ENCODE measurements at places on chromosomes 3 and 15.

GRCh38 chr3:105108823-105109222 lies 257.9 kb upstream of the ALCAM start:
- no peak for DNase-seq
- no peaks in the 10 kb centered on the region for H3K4me1 ChIP-seq
- no peak overlapping the region for H3K4me3 ChIP-seq
- no peaks in the 10 kb centered on the region for H3K27me3 ChIP-seq
- no peaks in the 10 kb centered on the region for H3K36me3 ChIP-seq

DNA sequence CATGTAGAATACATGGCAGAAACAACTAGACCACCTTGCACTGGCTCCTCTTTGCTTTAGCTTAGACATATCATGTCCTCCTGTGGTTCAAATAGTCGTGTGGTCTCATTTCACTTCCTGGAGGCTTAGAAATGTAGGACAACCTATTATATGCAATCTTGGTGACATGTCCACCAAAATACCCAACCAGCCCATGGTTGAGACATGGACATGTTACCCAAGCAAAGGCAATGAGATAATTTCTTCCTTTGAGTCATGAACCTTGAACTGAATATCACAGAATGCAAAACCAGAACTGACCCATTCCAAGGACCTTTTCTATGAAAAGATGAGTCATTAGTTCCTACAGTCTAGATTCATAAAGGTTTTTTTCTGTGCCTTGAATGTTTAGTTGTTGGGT lies 309.0 kb upstream of the MDFIC2 start:
- no peaks in the 10 kb centered on the region for H3K4me1 ChIP-seq
- no peak overlapping the region for H3K4me3 ChIP-seq
- no peaks in the 10 kb centered on the region for H3K27me3 ChIP-seq
- H3K36me3 ChIP-seq, result no peaks in the 10 kb centered on the region
- no peak for DNase-seq

DNA sequence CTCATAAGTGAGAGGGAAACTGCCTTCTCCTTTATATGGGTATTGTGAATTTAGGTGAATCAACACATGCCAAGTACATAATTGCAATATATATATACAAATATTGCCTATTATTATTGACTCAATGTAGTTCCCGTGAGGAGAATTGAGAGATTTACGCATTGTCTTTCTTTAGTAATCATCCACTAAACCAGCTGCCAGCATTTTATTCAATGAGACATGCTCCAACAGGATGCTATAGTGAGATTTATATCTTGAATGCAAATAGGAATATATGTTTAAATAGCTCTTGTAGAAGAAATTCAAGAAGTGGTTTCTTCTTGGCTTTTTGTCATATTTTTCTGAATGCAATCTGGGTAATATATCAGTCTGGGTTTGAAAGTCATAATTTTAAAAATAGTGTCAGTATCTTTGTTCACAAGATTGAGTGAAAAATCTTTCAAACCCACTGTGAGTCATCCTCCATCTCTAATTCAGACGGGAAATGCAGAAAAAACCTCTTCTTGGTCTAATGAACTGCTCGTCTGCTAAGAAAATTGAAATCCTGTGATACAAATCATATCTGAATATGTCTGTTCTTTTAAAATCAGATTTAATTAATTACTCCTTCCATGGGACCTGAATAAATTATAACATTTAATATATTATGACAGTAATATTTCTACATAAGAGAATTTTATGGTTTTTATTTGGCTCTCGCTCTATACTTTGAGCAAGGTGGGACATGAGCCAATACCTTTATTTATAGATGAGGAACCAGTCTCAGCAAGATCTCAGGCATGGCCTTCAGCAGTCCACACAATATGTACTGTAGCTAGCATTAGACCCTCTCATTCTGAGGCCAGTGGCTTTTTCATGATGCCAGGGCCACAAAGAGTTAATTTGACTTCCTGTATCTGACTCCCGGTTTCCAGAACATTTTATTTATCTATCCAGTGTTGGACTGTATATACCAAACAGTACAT lies 516.0 kb downstream of the GABRG3 start:
- no peaks in the 10 kb centered on the region for H3K36me3 ChIP-seq
- no peaks in the 10 kb centered on the region for H3K27me3 ChIP-seq
- H3K4me3 ChIP-seq, result no peak overlapping the region
- H3K4me1 ChIP-seq, result no peaks in the 10 kb centered on the region

- no peaks in the 10 kb centered on the region for H3K27me3 ChIP-seq
- no peaks in the 10 kb centered on the region for H3K36me3 ChIP-seq
- DNase-seq, result no peak
- H3K4me1 ChIP-seq, result peaks cover 38% of the 10 kb centered on the region
- H3K4me3 ChIP-seq, result no peak overlapping the region
- H3K27ac ChIP-seq, result no peak overlapping the region
Observed at GRCh38 chr15:60966316-60966715, 262.8 kb downstream of the RORA start.

GRCh38 chr3:142013326-142013980 lies 135.9 kb downstream of the TFDP2 start:
- H3K36me3 ChIP-seq, result no peaks in the 10 kb centered on the region
- no peak overlapping the region for H3K4me3 ChIP-seq
- H3K4me1 ChIP-seq, result no peaks in the 10 kb centered on the region
- no peak overlapping the region for H3K27ac ChIP-seq
- no peak for DNase-seq

GRCh38 chr3:184282941-184283340 lies 7.1 kb downstream of the ECE2 start:
- H3K36me3 ChIP-seq, result no peaks in the 10 kb centered on the region
- DNase-seq, result no peak
- H3K4me1 ChIP-seq, result no peaks in the 10 kb centered on the region
- H3K27me3 ChIP-seq, result no peaks in the 10 kb centered on the region
- no peak overlapping the region for H3K27ac ChIP-seq
